ENCODE measurements at places on chromosomes 3 and 15. TPM values are rescaled to one million over a fixed set of nuclear protein-coding genes. Genes with fewer than 3 reads are reported as not detected.

The ATP13A3 gene
- total RNA-seq = 222 TPM

The SPINK8 gene
- not detected for total RNA-seq

The GOLGA6L24 gene
- total RNA-seq = not detected

The FAM174B gene
- 1.0 TPM for total RNA-seq

The TARS3 gene
- 9.5 TPM for total RNA-seq

The MASP1 gene
- total RNA-seq = 328 TPM

The SLMAP gene
- total RNA-seq = 43.1 TPM

The ZNF502 gene
- 5.4 TPM for total RNA-seq

The NR1I2 gene
- total RNA-seq = under 0.01 TPM

The C3orf49 gene
- not detected for total RNA-seq

The SCN11A gene
- under 0.01 TPM for total RNA-seq

The DNAJC19 gene
- 33.7 TPM for total RNA-seq

The NPAP1 gene
- not detected for total RNA-seq

The SEMA5B gene
- not detected for total RNA-seq

The GP5 gene
- 0.17 TPM for total RNA-seq

The SSUH2 gene
- not detected for total RNA-seq

The CD80 gene
- under 0.01 TPM for total RNA-seq

The UQCC5 gene
- total RNA-seq = 5.1 TPM

The POC1A gene
- 3.1 TPM for total RNA-seq

The GALNT15 gene
- 37.7 TPM for total RNA-seq

The ARHGAP31 gene
- 3.5 TPM for total RNA-seq

The NTRK3 gene
- total RNA-seq = not detected

The MESP1 gene
- 1.3 TPM for total RNA-seq

The EEF1AKMT4 gene
- 2.3 TPM for total RNA-seq

The FNDC3B gene
- total RNA-seq = 76.8 TPM

The PLOD2 gene
- total RNA-seq = 114 TPM

The ZNF662 gene
- 3.3 TPM for total RNA-seq

The MYZAP gene
- not detected for total RNA-seq

The DYNC1LI1 gene
- 30.0 TPM for total RNA-seq

The TUSC7 gene
- not detected for total RNA-seq

The ZBTB47 gene
- 32.1 TPM for total RNA-seq

The SAMD7 gene
- total RNA-seq = not detected

The DPPA4 gene
- total RNA-seq = 0.26 TPM

The SCAMP5 gene
- total RNA-seq = 0.50 TPM

The AGBL1 gene
- not detected for total RNA-seq

The IGSF10 gene
- 45.9 TPM for total RNA-seq

The SCAANT1 gene
- 1.7 TPM for total RNA-seq

The LRRIQ4 gene
- under 0.01 TPM for total RNA-seq

The CAND2 gene
- 12.1 TPM for total RNA-seq

The ALG1L2 gene
- total RNA-seq = 0.50 TPM
